ENCODE measurements at places on chromosomes 12 and 14. TPM values are rescaled to one million over a fixed set of nuclear protein-coding genes. Genes with fewer than 3 reads are reported as not detected.

TBX3 gene
- total RNA-seq: 12.7 TPM

ANKRD33 gene
- not detected for total RNA-seq

CATSPERB gene
- 19.6 TPM for total RNA-seq

GRCh38 chr14:48748151-48748675 is 838.0 kb downstream of the RPS29 start:
- DNase-seq: no peak

- DNase-seq: no peak
Measured at GRCh38 chr12:50699940-50700339, 64.0 kb upstream of the ATF1 start.

DNA sequence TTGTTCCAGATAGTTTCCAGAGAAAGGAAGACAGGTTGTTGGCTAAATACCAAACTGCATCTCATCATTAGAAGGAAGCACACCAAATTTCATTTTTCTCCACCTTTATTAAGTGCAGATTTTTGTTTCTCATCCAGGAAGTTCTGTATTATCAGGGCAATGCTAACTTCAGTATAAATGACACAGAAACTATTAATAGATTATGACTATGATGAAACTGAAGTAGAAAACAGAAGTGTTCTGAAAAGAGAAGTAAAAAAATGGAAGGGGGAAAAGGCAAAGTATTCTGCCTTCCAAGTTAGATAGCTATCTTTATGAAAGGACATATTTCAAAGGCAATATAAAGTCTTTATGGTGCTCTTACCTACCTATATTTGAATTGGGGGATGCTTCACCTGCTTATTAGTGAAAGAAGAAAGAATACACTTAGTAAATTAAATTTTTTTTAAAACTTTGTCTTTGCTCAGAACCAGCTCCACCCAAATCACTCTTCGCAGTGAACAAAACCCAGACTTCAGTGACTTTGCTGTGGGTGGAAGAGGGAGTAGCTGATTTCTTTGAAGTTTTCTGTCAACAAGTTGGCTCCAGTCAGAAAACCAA is 223.9 kb downstream of the PTPRO start:
- no peak for DNase-seq

- no peak for DNase-seq
Measured at GRCh38 chr14:101457936-101458740, 103.2 kb upstream of the DIO3 start.

DNA sequence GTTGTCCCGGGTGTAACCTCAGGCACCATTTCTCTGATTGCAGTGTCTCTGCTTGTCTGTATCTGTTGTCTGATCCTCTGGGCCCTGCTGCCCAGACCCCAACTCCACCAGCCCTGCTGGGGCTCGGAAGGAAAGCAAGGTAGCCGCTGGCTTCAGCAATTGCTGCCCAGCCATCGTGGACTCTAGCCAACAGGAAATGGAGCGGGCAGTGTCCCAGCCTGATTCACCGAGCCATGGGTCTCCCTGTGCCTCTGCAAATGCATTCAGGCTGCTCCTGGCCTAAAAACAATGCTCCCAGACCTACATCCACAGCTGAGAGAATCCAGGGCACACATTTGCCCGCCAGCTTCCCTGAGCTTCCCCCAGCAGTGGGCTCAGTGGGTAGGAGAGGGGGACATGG is 9.2 kb downstream of the TUNAR start:
- peak; percentile 55 for DNase-seq

- DNase-seq: no peak
Measured at GRCh38 chr12:113769305-113769704, 196.8 kb downstream of the RBM19 start.

Data from stomach (tissue), 19 donors.